Frontal cortex (tissue), 4 donors: ENCODE measurements at places on chromosomes 2 and 18. TPM values are rescaled to one million over a fixed set of nuclear protein-coding genes. Genes with fewer than 3 reads are reported as not detected.

- no peak for DNase-seq
These were observed 76.2 kb downstream of the FMNL2 start for GRCh38 chr2:152411154-152411553.

DNA sequence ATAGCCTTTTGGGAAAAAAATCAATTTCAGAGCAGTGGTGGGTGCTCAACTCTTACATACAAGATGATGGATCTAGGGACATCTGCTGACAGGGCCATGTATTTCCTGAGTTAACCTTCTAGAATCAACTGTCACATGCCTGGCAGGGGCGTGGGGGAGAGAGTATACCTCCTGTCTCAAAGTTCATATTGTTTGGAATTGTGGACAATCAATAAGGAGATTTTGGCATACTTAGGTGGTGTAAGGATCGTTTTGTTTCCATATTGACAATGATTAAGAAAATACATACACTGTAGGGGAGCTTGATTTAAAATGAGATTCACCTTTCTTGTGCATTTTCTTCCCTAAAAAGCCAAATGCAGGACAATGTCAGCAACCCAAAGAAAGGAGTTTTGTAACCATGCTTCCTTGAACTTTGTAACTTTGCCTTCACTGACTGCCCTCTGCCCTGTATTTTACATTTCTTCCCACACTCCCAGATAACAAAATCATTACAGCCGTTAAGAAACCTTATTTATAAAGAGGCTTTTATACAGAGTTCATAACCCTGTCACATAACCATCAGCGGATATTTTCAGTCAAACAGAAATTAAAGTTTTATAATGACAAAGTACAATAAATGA lies 88.4 kb downstream of the MEP1B start:
- DNase-seq = no peak

- no peak for DNase-seq
These were observed 289.4 kb downstream of the KCNS3 start for GRCh38 chr2:18167871-18168270.

- DNase-seq = no peak
These were observed 48.3 kb downstream of the ASB1 start for GRCh38 chr2:238475034-238475433.

DNA sequence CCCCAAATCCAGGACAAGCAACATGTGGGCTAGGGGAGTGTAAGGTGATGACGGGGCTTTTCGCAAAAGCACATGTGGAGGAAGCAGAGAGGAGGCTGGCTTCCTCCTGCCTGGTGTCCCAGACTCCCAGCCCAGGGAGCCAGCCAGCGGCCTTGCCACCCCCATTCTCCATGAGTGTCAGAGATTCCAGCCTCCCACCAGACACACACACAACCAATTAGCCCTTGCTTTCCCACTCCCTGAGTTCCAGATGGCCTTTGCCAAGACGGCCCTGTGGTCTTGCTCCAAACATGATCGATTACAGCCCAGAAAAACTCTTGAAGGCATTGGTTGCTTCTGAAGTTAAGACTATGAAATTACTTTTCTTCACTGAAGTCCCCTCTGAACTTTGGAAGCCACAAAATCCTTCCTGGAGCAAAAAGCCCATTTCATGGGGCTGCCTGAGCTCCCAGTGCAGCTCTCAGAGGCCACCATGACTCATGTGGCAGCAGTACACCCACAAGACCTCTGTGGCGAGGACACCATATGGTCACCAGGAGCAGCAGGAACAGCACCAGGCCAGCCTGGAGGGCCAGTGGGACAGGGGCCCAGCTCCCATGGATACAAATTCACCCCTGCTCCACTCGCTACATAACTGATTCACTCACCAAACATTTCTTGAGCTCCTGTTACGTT lies 69.1 kb upstream of the PID1 start:
- no peak for DNase-seq

DNA sequence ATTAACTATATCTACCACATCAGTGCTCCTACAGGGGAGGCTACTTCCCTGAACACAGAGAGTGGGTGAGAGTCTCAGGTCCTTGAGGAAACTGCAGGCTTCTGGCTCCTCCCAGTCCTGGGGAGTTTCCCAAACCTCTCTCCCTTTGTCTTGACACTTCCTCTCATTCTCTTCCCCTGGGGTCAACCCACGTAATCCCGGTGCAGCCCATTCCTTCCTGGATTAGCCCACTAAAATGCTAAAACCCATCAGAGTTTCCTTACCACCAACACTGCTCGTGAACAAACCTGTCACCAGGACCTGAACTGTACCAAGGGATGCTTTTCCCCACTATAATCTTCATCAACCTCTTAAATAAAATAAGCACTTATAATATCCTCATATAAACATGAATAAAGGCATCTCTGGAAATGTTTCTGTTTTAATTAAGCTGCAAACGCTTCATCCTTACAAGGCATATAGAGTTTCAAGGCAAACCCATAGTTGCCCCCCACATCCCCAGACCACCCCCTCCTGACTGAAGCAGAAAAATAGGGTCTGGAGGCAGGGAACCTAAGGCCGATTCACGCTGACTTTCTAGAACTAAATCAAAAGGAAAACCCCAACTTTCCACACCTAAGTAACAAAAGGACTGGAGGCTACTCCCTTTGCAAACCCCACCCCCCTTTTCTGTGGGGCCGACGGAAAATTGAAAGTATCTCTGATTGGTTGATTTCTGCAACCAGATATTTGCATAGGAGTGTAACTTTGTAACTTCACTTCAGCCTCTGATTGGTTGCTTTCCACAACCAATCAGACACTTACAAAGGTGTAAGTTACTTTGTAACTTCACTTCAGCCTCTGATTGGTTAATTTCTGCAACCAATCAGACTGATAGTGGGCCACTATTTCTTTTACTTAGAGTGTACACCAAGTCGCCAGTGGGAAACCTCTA lies 19.0 kb downstream of the TMSB10 start:
- DNase-seq = no peak

SERPINB3 gene
- total RNA-seq = not detected

GRCh38 chr18:59606193-59607077 lies 90.8 kb downstream of the CCBE1 start:
- no peak for DNase-seq

- no peak for DNase-seq
These were observed 804.4 kb downstream of the EPHA4 start for GRCh38 chr2:220767591-220768255.

CDCA7 gene
- total RNA-seq = 14.3 TPM

PLCD4 gene
- 1.2 TPM for total RNA-seq

GRCh38 chr2:203763938-203764664 lies 57.7 kb downstream of the CD28 start:
- no peak for DNase-seq

- DNase-seq = no peak
These were observed 22.4 kb downstream of the CAPG start for GRCh38 chr2:85387754-85388153.

DNA sequence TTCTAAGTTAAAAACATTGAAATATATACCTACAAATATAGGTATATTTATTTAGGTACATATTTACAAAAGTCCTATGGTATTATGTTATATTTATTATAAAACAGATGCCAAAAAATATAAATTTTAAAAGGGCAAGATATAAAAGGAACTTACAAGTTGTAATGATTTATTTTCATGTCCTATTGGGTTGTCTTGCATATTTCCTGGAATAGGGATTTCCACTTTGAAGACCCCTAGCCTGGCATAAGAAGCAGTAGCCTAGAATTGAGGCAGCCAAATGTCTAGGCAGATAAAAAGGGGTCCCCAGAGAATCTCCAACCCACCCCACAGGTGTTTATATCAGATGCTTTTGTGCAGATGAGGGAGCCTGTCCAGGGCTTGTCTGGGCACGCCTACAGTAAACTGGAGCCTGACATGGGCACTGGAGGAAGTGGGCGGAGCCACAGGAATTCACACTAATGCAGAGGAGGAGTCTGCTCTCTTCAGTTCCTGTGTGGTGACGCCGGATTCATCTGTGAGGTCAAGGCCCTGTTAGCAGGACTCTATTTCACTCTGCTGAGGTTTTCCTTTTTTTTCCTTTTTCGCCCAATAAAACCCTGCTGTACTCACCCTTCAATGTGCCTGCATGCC lies 1088.9 kb upstream of the PIK3C3 start:
- DNase-seq = no peak

ALPI gene
- total RNA-seq = not detected

SCN2A gene
- total RNA-seq = 160 TPM

DNA sequence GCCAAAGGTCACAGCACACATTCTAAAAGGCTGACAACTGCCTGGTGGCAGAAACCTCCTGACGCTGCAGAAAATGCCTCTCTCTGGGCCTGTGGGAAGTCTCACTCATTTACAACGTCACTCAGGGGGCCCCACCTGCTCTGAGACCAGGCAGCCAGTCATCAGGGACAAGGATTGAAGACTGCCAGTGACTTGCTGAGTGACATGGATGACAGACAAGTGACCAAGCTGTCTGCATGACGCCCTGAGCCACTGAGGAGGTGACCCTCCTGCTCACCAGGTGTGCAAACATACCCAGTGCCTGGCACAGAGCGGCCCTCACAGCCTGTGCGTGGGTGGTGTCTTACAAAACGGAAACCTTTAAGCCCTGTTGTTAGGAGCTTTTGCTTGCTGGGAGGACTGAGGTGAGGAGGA lies 392.4 kb downstream of the TNS1 start:
- no peak for DNase-seq

GRCh38 chr2:240300261-240300821 lies 135.1 kb upstream of the GPC1 start:
- DNase-seq = no peak

TUBB8B gene
- total RNA-seq = not detected

FAP gene
- total RNA-seq = 2.4 TPM

- DNase-seq = no peak
These were observed 127.3 kb upstream of the IL1R2 start for GRCh38 chr2:101864426-101864825.

CTNNA2 gene
- total RNA-seq = 182 TPM

GRCh38 chr2:102334486-102334885 lies 21.1 kb upstream of the IL18R1 start:
- DNase-seq = no peak

DNA sequence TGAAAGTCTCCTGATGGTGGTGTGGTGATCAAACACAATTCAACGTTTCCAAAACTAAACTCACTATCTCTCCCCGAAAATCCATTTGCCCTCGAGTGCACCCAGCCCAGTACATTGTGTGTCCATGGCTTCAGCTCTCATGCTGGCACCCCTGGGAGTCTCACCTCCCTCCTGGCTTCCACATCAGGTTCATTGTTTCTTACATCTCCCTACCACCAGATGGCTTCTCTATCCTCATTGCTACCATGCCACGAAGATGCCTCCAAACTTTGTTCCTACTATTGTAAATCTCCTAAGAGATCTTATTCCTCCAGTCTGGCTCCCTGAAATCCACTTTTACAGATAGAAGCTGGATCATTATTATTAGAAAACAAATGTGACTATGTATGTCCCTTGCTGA lies 197.0 kb downstream of the MYT1L start:
- DNase-seq = no peak

SCN1A gene
- 15.1 TPM for total RNA-seq

DNA sequence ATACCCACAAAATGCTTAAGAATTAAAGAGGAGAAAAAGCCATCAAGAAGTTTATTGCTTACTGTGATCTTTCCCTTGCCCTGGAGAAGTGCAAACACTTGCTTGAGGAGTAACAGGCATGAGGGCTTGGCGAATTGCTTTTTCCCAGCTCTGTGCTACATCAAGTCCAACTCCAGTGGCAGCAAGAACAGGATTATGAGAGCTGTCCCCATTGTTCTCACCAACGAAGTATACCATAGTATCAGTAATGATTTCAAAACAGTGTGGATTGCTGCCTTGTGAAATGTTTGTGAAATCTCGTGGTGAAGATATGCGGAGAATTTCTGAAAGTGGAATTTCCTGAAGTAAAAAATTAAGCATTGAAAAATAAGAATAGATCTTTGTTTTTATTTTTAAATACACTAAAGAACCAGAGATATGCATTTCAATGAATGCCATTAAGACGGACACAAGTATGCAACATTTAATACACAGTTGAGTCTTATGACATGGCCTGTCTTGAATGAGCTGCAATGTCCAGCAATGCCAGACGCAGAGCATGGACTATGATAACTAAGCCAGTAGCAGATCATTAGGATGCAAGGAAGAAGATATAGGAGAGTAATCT lies 43.0 kb downstream of the NDUFAF7 start:
- DNase-seq = no peak

DNA sequence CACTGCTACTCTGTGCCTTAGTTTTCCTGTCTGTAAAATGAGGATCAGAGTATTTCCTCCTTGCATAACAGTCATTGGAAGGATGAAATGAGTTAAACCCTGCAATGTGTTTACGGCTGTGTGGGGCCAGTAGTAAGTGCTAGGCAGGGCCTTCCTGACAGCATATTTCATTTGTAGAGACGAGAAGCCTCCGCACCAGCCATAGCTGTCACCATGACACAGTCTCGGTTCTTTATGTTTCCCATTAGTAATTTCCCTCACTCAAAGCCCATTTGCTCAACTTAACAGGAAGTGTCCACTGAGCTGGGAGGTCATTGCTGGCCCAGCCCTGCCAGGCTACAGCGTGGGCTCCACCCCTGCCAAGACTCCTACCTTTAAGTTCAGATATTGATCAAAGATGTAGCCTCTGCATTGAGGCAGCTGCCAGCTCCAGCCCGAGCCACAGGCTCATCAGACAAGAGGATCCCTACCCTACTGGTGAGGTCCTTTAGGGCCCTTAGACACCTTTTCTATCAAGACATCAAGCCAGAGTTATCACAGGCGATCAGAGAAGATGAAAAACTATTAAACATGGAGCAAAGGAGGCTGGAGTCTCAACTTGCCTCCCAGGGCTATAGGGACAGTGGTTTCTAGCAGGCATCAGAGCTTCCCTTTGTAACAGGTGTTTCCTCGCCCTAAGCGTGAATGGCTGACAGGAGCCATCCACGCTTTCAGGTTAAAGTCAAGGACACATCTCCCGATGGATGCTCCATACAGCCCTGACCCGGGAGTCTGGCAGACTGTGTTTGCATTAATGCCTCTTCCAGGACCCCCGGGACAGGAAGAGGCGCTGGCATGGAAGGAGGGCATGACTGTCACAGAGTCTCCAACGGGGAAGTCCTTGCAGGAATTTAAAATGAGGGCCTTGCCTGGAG lies 251.7 kb downstream of the NDUFA10 start:
- no peak for DNase-seq

DNA sequence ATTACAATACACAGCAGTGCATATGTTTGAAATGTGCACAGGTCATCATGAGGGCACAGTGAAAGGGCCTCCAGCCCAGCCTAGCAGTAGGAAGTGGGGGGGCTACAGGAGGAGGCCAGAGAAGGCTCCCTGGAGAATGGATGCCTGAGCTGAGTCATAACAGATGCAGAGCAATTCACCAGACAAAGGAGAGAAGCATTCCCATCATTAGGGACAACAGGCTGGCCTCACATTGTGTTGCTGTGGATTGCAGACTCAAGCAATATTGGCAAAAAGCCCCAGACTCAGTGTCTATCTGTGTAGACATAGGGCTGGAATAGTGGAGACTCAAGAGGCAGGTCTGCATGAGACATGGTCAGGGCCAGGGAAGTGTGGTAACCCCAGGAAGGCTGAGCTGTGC lies 329.9 kb downstream of the DLGAP1 start:
- DNase-seq = peak; percentile 6

- no peak for DNase-seq
These were observed 124.8 kb downstream of the TTC32 start for GRCh38 chr2:19776941-19777514.

TMEM37 gene
- not detected for total RNA-seq

GRCh38 chr2:142061733-142062132 lies 69.1 kb downstream of the LRP1B start:
- DNase-seq = no peak

MROH2A gene
- total RNA-seq = not detected
